DMS79 treated with DMSO at 0.1 percent for 48 hours (cell line): ENCODE measurements at places on chromosomes 2 and 18.

GRCh38 chr2:119782308-119783027, 22.7 kb downstream of the PTPN4 start:
- DNase-seq = no peak

GRCh38 chr18:58572181-58572580, 56.7 kb downstream of the ALPK2 start:
- DNase-seq = no peak

GRCh38 chr2:215826376-215826775, 187.0 kb downstream of the MREG start:
- no peak for DNase-seq

DNA sequence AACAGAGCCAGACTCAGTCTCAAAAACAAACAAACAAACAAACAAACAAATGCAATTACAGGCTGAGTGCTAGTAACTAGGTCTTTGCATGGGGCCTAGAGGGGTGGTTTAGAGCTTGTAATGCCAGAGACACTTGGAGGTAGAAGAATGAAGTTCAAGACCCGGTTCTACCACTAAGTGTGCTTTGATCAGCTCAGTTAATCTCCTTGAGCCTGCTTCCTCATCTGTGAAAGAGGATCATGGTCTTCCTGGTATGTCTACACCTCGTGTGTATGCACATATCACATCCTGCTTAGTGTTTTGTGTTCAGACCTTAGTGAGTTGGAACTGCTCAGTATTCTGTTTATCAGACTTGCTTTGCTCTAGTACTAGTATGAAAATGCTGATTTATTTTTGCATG, 4.8 kb upstream of the ATP6V1C2 start:
- no peak for DNase-seq

DNA sequence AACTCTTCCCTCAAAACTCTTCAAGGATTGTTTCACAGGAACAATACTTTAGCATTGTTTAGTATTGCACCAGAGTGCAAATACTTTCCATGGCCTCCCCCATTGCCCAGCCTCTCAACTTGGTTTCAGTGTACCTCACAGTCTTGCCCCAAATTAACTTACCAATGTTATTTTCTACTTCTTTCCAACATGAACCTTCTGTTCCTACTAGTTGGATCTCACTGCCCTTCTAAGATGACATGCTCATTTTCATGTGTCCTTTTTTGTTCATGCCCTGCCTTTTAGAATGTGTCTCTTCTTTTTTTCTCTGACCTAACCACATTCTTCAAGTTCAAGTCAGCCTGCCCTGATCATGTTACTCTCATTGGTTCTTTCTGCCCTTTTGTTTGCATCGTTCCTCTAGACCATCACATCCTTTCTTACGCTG, 4.1 kb downstream of the SPATS2L start:
- DNase-seq = no peak

- peak; percentile 71 for DNase-seq
Measured at GRCh38 chr2:10048501-10049171, 5.3 kb downstream of the KLF11 start.

DNA sequence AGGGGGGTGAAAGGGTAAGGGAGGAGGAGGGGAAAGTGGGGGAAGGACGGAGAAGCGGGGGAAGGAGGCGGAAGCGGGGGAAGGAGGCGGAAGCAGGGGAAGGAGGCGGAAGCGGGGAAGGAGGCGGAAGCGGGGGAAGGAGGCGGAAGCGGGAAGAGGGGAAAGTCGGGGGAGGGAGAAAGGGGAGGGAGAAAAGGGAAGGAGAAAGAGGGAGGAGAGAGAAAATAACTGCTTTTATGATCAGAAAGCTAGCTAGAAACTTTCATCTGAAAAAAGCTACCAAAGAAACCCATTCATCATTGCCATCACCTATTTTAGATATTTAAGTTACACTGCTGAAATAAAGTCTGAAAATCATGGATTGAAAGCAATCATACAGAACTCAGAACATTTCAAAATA, 72.5 kb downstream of the USP34 start:
- no peak for DNase-seq

DNA sequence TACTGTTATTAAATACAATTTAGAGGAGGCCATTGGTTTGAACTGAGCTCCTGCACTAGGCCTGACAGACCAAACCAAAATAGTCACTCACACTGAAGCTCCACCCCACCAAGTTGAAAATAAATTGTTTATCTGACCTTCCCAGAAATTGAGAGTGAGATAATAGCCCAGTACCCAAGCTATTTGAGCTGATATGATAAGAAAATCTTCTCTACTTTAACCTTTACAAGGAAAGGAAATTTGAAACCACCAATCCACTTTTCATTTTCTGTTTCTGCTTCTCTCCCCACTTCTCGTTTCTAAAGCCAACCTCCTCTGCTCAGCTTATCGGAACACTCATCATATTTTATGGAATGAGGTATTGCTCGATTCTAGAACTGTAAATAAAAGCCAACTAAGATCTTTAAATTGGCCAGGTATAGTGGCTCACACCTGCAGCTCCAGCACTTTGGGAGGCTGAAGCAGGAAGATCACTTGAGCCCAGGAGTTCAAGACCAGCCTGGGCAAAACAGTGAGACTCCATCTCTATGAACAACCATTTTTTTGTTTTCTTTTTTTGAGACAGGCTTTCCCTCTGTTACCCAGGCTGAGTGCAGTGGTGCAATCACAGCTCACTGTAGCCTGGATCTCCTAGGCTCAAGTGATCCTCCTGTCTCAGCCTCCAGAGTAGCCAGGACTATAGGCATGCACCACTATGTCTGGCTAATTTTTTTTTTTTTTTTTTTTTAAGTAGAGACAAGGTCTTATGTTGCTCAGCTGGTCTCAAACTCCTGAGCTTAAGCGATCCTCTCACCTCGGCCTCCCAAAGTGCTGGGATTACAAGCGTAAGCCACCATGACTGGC, 13.3 kb upstream of the GALM start:
- no peak for DNase-seq

DNA sequence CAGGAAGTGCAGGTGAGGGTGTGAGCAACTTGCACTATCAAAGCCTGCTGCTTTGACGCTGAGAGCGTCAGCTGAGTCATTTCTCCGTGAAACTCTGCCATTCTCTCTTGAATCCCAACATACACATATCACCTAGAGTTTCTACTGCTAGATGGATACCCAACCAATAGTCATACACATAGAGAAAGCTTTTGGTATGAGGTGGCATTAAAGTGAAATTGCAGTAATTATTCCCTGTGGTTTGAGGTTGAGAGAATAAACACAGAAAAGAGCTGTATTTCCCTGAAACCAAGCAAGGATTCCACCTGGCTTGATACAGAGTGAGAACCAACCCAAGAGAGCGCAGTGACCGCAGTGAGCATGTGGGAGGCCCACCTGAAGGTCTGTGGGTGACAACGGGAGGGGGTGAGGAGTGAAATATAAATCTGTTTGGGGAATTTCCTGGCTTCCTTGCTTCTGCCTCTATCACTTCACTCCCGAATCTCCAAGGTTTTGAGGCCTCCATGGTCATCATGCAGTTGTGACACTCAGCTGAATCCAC, 28.8 kb upstream of the TMEM18 start:
- no peak for DNase-seq
